ENCODE measurements at places on chromosomes 11 and 22.

DNA sequence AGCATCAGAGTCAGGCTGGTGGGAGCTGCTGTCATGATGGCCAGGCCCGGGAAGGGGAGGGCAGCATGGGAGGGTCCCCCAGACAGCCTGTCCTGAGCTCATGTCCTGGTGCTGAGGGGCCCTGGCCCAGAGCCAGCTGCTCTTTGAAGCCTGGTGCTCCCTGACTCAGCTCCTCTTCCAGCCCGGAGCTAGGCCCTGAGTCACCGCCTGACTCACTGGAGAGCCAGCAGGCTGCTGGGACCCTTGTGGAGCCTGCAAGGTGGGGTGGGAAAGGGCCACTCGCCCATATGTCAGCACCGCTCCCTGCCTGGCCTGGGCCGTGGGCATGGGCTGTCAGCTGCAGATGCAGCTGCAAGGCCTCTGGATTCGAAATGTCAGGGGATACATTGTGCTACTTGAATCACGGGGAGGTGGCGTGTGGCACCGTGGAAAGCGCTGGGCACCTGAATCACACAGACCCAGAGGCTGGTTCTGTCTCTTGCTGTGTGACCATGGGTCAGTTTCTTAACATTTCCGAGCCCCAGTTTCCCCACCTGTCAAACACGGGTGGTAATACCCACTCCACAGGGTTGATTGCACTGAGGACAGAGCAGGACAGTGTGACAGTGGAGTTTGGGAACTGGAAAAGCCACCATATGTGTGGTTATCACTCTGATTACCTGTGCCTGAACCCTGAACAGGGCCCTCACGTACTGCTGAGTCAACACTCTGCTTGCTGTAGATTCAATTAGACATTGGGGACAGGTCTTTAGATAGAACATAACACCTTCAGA, 4.4 kb downstream of the CACNA1I start:
- no peak for DNase-seq

DNA sequence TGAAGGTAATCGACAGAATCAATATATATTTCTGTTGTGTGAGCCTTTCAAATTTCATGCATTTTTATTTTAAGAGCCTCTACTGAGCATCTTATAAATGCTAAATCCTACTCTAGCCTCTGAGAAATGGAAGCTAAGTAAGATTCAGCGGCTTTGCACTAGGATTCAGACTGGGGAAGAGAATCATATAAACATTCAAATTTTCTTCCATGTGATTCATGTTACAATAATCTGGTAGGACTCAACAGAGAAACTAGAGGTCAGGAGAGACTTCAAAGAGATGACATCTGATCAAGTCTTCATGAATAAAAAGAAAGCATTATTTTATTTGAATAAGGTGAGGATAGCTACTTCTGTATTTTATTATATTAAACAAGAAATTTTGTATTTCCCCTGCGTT, 538.9 kb downstream of the DLG2 start:
- DNase-seq = no peak

- no peak for DNase-seq
Measured at GRCh38 chr11:59818572-59818971, 8.0 kb upstream of the MRPL16 start.

- no peak for DNase-seq
Measured at GRCh38 chr11:72391638-72392423, 42.5 kb downstream of the CLPB start.

GRCh38 chr11:71370895-71371673, 77.1 kb downstream of the DHCR7 start:
- no peak for DNase-seq

DNA sequence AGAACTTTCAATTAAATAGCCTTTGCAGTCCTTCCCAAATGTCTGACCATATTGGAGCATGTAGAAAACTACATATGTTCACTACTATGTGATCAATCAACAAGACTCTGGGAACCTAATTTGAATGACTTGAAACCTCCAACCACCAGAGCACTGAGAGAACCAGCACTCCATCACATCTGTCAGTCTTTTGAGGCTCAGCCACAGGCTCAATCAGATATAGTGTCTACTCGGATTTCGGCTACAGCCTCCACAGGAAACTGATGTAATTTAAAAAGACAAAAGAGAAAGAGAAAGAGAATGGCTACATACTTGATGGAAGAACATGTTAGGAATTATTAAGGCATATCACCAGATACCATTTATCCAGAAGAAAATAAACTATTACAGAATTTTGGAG, 859.0 kb downstream of the FAM181B start:
- no peak for DNase-seq

All from stimulated activated CD8-positive, alpha-beta memory T cell treated with anti-CD3 and anti-CD28 coated beads, Interleukin-4, amount 100 ng/mL, for 1 hour (primary cell).